Stimulated activated CD4-positive, alpha-beta T cell treated with anti-CD3 and anti-CD28 coated beads, TNF-alpha, amount 100 ng/mL, for 24 hours (primary cell): ENCODE measurements at places on chromosomes 7 and 10.

DNA sequence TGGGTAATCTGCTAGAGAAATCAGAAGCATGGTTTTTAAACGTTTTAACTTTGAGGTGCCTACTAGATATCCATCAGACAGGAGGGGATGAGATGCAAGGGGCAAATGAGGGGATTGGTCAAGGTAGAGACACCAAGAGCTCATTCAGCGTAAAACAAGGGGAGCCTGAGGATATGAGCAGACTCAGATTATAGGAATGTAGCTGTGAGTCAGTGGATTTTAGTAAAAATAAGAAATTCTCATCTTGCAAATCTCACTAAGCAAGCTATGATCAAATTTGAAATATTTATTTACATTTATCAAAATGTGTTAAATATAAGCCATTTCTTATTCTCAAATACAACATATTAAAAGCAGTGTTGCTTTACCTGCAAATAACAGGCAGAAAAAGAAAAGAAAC, 21.4 kb upstream of the TFEC start:
- no peak for DNase-seq

DNA sequence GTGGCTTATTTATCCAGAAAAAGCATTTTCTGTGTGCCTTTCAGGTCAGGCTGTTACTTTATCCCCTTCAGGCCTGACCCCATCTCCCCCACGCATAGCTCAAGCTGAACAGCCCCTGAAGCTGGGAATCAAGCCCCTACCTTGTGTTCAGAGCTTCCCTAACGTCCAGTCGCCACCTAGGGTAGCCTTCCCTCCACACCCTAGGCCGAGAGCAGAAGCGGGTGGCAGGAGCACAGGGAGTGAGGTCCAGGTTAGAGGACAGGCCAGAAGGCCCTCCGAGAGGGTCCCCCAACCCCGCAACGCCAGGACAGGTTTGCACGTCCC, 479 bp upstream of the SEMA4G start:
- DNase-seq = no peak

GRCh38 chr10:18616337-18616736, 35.0 kb downstream of the NSUN6 start:
- DNase-seq = no peak

DNA sequence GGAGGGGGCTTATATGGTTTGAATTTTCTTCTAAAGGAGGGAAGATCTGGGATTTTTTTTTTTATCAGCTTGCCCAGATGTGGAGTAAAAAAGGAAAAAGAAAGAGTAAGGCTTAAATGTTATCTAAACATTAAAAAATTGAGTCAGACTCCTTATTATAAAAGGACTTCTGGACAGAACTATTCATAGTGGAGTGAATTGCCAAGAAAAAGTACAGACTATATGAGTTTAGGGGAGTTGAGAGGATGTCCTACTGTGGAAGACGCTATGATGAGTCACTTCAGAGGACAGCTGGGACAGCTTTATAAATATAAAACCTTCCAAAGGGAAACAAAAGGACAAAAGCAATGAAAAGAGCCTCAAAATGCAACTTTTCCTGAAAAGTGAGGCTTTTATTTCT, 73.0 kb downstream of the TFPI2 start:
- no peak for DNase-seq

- DNase-seq = no peak
Observed at GRCh38 chr10:72744566-72744965, 52.6 kb downstream of the MCU start.

DNA sequence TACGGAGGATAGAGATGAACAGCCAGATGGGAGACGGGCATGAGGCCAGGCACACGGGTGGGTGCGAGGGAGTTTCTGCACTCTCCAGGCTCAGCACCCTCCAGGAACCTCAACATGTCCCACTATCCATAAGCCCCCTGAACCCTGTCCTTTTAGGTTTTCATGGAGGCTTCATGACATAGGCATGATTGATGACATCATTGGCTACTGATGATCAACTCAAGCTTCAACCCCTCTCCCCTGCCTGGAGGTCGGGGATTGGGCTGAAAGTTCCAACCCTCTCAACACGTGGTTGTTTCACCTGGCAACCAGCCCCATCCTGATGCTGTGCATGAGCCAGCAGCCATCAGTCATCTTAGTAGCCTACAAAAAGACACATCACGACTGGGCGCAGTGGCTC, 360.7 kb upstream of the AUTS2 start:
- DNase-seq = no peak

DNA sequence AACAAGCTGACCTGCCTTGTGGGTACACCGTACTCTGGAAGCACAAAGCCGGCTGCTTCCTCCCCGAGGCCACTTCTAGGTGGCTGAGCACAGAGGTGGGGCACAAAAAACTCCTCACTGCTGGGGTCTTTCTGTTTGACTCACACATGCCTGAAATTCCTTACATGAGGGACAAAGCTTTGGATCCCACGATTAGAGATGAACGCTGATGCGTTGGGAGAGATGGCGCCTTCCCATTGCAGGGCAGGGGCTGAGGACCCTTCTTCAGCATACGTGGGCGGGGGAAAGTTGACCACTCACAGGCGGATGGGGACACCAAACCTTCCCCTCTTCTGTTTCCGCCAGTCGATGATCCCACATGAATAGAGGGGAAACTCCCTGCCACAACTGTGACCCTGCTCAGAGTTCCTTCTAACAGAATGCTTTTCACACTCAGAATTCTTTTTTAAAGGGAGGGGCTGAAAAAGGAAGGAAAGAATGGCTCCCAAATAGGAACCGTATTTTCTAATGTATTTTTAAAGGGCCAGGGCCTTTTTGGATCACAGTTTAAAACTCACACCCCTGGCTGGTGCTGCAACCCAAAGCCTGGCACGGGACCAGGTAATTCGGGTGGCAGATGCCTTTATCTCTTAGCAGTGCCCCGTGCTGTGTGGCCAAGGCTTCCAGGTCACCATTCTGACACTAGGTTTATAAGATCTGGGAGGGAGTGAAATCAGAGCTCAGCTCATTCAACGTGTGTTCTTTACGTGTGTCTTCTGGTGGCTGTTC, 134.0 kb downstream of the PRKAG2 start:
- no peak for DNase-seq

DNA sequence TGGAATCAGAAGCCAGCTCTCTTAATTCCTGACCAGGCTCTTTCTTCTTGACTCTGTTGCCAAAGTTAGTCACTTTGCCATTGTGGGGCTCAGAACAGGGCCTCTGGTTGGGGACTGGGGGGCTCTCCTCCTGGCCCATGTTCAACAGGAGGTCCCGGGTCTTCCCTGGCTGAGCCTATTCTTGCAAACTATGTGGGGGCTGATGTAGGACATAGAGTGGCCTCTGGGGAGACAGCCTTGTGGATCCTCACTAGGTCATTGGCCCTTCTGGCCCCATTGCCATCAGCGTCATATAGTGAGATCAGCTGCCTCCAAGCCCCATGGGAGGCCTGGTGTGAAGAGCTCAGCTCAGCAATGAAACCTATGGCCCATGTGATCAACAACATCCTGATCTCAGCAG, 77.6 kb upstream of the LEP start:
- DNase-seq = no peak

DNA sequence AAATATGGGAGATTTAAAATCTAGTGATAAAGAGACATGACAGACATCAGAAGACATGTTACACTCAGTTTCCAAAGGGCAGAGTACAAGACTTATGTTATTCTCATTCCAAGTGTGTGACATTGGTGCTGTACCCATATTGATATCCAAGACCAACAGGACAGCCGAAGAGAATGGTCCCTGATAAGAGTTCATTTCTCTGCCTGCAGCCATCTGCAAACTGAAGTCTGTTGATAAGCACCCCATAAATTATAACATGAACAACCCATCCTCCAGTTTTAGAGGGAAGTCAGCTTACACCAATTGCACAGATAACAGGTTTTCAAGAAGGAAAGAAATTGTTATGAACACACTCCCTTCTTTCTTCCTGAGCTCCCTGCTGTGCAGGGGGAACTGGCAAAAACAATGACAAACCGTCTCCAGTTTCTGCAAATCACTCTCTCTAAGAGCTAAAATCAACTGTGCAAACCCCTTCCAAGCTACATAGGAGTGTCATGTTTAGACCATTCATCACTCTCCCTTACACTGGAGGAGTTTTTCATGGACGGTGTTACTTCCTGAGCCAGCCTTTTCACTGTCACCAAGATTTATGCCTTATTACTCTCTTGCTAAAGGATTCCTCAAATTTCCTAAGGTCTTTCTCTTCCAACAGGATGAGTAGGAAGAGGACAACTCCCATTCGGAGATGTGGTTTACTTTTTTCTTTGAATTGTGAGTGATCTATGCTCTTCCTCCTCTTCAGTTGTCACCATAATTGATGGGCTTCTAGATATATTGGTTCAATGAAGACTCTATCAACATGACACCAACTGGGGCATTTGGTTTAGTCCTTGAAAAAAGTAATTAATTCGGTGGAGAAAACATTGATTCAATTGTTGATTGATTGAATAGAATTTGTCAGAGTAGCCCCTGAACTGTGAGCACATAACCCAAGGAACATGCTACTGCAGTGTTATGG, 80.3 kb upstream of the FAM171A1 start:
- DNase-seq = no peak

GRCh38 chr10:125166658-125167057, 6.3 kb upstream of the CTBP2 start:
- no peak for DNase-seq

GRCh38 chr7:69657331-69657730, 59.1 kb downstream of the AUTS2 start:
- DNase-seq = no peak

GRCh38 chr10:96996275-96996965, 164.3 kb downstream of the LCOR start:
- DNase-seq = no peak

GRCh38 chr10:97928897-97929296, 79.3 kb downstream of the GOLGA7B start:
- DNase-seq = no peak

DNA sequence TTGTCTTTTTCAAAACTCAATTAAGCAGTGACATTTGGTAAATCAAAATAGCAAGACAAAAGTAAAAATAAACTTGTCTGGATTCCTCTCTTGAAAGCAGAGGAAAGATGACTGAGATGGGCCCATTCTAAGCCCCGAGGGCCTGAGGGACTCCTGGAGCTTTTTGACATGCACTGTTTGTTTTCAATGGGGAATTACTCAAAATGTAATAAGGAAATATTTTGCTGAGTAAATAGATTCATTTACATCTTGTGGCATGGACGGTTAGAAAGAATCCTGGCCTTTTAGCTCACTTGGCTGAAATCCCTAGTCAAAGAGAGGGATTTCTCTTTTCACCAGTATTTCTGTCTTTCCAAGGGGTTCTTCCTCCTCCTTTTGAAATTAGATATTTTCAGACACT, 108.0 kb downstream of the MKX start:
- DNase-seq = no peak

GRCh38 chr7:151724250-151724915, 152.5 kb downstream of the PRKAG2 start:
- DNase-seq = no peak

- DNase-seq = no peak
Observed at GRCh38 chr7:30163231-30163894, 28.6 kb downstream of the MTURN start.

GRCh38 chr10:99524050-99524666, 8.6 kb upstream of the NKX2-3 start:
- DNase-seq = no peak

DNA sequence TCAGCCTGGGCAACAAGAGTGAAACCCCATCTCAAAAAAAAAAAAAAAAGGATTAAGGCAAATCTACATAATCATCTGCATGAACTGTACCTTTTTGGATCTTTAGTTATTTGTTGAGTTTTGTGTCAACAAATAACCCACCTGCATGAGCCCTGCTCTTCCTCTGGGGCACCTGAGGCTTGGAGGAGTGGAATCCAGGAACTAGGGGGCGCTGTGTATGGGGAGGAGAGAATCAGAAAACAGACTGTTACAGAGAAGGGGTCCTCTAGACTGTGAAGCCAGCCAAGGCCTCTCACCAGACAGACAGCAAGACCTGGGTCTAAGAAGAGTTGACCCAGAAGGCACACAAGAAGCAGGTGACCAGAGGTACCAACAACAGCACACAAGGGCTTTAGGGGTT, 682.8 kb upstream of the NRP1 start:
- DNase-seq = no peak

GRCh38 chr10:79930751-79931150, 18.2 kb downstream of the SFTPD start:
- no peak for DNase-seq

DNA sequence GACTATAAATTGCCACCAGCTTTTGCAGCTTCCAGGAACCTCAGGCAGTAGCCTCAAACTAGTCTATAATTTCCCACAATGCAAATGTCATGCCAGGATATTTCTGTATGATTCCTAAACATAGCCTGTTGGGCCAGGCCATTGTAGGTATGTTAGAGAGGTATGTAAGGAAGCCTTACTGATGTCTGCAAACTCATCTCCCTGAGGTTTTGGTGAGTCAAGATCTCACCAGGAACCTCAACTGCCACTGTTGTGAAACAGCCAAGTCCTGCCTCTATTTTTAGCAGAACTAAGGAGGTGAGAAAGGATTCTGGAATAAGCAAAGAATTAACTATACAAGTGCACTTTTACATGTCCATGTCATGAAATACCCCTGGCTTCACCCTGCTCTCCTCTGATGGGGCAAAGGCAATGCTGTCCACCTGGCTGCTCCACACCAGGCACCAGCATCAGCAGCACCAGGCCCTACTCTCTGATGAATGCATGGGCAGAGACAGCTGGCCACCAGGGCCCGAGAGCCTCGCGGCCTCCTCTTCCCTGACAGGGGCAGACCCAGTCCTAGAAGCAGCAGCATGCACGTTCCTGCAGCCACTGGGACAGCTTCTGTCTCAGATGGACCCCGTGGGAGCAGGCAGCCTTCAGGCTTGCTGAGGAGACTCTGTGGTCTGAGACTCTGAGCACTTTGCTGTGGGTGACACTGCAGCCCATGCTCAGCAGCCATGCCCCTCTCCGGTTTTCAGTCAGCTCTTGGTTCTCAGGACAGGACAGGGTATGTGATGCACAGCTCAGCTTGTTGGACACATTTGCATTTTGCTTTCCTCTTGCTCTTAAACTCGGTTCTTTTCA, 147.3 kb downstream of the ZMYND11 start:
- no peak for DNase-seq

- DNase-seq = no peak
Observed at GRCh38 chr7:98307971-98308466, 26.5 kb downstream of the BRI3 start.

- DNase-seq = no peak
Observed at GRCh38 chr10:129593953-129594352, 126.9 kb downstream of the MGMT start.

DNA sequence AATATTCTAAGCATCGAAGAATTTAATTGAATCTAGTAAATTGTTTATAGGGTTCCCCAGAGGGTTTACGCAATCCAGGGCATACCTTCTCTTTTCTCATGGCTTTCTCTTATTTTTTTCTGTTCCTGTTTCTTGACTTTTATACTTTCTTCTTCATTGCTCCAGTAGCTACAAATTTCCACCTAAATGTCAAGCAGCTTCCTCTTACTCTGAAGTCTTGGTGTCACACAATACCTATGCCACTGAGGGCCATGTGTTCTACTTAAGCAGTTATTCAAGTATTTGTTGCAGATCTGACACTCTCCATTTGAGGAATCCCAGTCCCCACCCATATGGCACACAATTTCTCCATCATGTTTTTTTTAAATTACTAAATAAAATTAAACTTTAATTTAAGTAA, 343.1 kb upstream of the MBL2 start:
- DNase-seq = no peak

- no peak for DNase-seq
Observed at GRCh38 chr10:115409347-115409746, 316.2 kb downstream of the ATRNL1 start.
